ENCODE measurements at places on chromosomes 2 and 18.

- no peak for DNase-seq
These were observed 111.1 kb upstream of the B3GNT2 start for GRCh38 chr2:62084801-62085200.

- no peak for DNase-seq
These were observed 43.1 kb downstream of the EDAR start for GRCh38 chr2:108945969-108946368.

GRCh38 chr18:32317651-32318050 lies 127.8 kb downstream of the MEP1B start:
- DNase-seq: peak; percentile 20

GRCh38 chr18:48334845-48335244 lies 74.3 kb downstream of the ZBTB7C start:
- no peak for DNase-seq

GRCh38 chr2:113762377-113763118 lies 6.1 kb upstream of the SLC35F5 start:
- peak; percentile 64 for DNase-seq

DNA sequence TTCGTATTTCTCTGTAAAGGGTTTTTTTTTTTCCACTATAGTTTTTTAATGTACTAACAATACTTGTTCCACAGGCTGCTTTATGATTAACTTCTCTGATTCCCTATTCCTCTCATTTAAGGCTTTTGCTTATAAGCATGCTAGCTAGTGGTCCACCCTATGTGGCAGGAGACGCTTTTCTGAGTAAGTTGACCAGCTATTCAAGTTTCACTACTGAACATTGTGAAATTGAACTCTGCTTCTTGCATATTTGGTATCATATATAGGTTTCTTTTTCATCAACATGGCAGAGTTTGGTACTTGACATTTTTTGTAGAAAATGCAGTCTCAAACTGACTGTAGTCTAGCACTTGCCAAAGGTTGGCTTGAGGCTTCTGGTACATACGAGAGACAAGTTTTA lies 74.2 kb downstream of the OTX1 start:
- DNase-seq: no peak

DNA sequence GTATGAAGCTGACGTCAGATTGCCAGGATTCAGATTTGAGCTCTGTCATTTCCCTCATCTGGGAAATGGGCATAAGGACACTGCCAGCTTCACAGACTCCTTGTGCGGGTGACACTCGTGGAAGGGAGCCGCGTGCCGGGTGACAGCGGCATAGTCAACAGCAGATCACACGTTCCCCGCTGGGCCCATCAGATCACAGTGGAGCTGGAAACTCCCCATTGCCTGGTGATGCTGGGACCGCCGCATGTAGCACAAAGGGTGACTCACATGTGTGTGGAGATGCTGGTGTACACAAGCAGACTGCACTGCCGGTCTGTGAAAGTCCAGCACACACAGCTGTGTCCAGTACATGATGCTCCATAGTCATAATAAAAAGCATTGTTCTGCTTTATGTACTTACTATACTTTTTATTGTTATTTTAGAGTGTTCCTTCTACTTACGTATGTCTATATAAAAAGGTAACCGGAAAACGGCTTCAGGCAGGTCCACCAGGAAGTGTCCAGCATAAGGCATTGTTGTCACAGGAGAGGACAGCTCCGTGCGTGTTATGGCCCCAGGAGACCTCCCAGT lies 31.8 kb downstream of the SALL3 start:
- no peak for DNase-seq

DNA sequence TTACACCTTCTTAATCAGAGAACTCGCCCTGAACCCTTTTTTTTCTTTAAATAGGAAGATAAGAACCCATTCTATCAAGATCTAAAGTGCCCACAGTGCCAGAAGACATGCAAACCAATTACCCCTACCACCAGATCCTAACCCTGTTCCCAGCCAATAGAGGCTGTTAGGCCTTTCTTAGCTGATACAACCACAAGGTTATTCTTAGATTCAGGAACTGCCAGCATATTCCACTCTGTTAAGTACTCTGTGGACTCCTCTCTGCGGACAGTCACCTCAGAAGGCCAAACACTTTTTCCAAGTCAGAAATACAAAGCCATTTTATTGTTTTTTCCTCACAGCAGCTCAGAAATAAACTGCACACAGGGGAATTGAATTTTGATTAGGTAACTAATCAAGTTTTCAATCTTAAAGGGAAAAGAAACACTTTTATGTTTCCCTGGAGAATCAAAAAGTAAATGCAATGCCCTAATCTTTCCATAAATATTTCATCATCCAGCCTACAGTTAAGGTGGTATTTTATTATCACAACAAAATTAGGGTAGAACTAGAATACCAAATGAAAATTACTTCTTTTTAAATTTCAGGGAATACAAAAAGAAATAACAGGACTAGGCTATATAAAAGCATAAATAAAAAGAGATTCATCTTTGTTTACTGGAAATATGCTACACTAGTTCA lies 111.4 kb downstream of the NBAS start:
- no peak for DNase-seq

DNA sequence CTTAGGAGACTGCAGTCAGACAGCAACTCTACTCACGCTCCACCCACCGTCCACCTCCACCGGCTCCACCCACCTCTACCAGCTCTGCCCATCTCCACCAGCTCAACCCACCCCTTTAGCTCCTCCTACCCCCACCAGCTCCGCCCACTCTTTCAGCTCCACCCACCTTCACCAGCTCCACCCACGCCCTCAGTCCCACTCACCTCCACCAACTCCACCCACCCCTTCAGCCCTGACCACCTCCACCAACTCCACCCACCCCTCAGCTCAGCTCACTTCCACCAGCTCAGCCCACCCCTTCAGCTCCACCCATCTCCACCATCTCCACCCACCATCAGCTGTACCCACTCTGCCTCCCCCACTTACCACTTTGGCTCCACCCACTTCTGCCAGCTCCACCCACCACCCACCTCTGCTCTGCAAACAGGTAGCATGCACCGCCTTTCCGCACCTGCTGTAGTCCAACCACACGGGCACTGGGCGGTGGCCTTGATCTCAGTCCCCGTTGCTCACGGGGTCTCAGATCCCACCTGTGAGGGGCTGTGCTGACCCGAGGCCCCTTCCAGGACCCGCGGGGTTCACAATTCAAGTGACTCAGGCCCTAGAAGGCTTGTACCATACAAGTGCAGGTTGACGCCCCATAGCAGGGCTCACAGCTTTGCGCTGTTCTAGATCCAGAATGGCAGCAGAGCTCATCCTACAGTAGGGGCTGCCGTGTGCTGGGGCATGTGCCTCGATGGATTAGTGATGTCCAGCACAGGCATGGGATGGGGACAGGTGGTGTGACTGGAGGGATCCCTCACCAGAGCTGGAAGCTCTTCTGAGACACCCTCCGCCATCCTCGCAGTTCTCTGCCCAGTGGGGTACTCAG lies 77.2 kb upstream of the OTOS start:
- no peak for DNase-seq

- DNase-seq: peak; percentile 57
These were observed 1.5 kb upstream of the VSNL1 start for GRCh38 chr2:17538844-17539554.

All from AG20443 (cell line).